ENCODE measurements at places on chromosomes 1 and 21. TPM values are rescaled to one million over a fixed set of nuclear protein-coding genes. Genes with fewer than 3 reads are reported as not detected.

LAMC1 gene
- 408 TPM for total RNA-seq

MYBPHL gene
- not detected for total RNA-seq

MYOM3 gene
- total RNA-seq, result not detected

LCA5L gene
- 0.66 TPM for total RNA-seq

FAM177B gene
- not detected for total RNA-seq

Data from fibroblast of lung (primary cell).